Amniotic epithelial cell (primary cell): ENCODE measurements at places on chromosomes 11 and 22.
A peak's percentile ranks its signal among the peaks of the same experiment; 100 is the strongest.

GRCh38 chr11:63001456-63001855 lies 14.2 kb downstream of the SLC22A8 start:
- no peak for DNase-seq

- no peak for DNase-seq
Measured at GRCh38 chr11:95042239-95042638, 7.0 kb upstream of the KDM4F start.

GRCh38 chr11:72331761-72332160 lies 87.8 kb upstream of the PHOX2A start:
- no peak for DNase-seq

DNA sequence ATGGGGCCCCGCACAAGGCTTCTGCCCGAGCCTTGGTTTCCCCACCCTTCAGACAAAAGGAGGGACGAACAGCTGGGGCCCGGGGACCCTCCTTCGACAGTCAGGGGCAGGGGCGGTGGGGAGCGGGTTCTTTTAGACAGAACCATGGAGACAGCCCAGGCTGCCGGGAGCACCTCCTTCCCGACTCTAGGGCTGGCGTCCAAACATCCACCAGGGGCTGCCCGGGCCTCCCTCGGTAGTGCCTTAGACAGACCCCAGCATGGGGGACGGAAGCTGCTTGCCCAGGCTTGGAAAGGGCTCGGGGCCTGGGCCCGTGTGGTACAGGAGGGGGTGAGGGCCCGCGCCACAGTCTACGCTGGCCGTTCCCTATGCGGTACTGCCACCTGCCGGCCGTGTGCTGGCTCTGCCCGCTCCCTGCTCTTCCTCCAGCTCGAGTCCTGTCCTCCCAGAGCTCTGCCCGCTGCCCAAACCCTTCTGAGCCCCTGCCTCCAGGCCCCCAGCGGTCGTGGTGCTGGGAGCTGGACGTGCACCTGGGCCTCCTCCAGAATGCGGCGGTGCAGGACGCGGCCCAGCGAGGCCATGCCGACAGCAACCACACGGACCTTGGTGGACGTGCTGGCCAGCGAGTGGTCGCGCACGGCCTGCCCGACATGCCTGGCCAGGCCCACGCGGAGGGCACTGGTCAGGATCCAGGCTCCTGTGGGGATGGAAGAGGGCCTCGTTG lies 20.1 kb downstream of the TSSC4 start:
- DNase-seq: peak; percentile 38

GRCh38 chr11:64170419-64170818 lies 4.5 kb upstream of the MACROD1 start:
- no peak for DNase-seq
